ENCODE measurements at places on chromosomes 4 and X. TPM values are rescaled to one million over a fixed set of nuclear protein-coding genes. Genes with fewer than 3 reads are reported as not detected.

SSX1 gene
- not detected for total RNA-seq

HELT gene
- not detected for total RNA-seq

MAGEC3 gene
- not detected for total RNA-seq

STARD8 gene
- 16.0 TPM for total RNA-seq

SRPX2 gene
- total RNA-seq, result 25.0 TPM

APLN gene
- total RNA-seq, result 2.2 TPM

GAGE12F gene
- total RNA-seq, result not detected

KDR gene
- 22.9 TPM for total RNA-seq

CT47C1 gene
- not detected for total RNA-seq

ASMT gene
- total RNA-seq, result 37.5 TPM

SOD3 gene
- total RNA-seq, result 893 TPM

CCKAR gene
- total RNA-seq, result not detected

NUP62CL gene
- not detected for total RNA-seq

- DNase-seq, result no peak
Measured at GRCh38 chr4:153988492-153989363, 199.8 kb upstream of the SFRP2 start.

DNA sequence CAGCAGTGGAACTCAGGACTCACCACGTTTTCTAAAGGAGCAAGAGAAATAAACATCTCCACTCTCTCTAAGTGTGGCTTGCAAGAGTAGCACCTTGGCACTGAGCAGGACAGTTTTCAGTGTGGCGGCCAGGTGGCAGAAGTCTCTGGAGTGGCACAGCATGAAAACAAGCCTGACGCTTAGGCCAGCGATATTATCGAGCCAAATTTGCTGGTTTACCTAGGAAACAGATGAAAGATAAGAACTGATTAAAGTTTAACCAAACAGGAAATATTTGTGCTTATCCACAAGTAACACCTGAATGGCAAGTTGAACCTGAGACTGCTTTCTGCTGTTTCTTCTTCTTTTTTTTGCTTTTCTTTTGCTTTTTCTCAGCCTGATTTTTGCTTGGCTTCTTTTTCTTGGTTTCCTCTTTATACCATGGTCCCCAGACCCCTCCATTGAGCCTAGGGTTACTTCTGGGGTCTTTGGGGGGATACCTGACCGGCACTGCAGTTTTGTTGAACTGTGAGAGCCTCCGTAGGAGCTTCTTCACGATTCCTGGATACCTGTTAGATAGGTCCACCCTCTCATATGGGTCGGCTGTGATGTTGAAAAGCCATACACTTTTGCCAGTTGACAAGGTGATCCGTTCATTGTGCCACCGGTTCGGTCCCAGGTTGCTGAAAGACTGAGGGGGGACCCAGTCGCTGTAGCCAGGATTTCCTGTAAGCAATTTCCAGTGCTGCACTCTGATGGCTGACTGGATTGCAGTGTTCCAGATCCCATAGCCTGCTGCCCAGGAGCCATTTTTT, 77.3 kb downstream of the ARSJ start:
- DNase-seq, result no peak

DNA sequence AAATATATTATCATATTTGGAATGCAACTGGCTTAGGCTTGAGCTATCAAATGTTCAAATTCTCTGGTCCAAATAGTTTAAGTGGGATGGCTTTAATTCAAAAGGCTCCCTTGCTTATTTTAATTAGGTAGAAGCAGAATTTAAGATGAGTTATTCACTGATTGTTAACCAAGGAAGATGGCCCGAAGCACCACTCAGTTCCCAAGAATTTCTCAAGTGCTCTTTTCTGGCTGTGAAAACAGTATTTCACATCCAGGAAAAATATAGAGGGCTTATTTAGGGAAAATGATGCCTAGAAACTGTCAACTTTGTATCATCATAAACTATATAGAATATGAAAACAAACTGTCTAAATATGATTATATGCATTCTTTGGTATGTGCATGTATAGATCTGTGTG, 246.5 kb upstream of the SFRP2 start:
- no peak for DNase-seq

DNA sequence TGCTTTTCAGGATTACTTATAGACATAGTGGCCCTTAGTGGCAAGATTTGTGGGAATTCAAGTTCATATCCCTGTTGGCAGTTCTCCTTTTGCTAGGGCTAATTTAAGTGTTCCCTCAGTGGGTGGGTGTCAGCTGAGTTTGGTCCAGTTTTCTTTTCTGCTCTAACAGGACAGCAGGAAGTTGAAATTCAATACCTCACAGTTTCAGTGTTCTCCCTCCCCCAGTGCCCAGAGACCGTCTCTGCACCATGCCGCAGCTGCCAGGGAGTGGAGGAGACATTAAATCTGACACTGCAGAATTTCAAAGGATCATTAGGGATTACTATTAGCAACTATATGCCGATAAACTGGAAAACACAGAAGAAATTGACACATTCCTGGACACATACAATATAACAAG, 50.7 kb downstream of the UBE2NL start:
- DNase-seq, result no peak

DNA sequence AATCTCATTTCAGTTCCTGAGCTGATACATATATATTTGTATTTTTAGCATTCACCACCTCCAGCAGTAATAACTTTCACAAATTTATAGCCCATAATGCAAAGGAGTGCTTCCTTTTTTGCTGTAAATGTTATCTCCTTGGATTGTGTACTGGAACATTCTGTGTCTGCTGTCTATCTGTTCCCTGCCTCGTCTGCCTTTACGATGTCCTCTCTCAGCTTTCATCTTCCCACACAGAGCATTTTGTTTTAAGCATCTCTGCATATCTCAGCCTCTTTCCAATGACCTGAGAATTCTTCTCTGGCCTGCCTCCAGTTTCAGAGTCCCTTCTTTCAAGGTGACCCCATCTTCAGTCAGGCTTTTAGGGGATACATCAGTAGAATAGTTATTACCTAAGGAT, 43.1 kb downstream of the GYG2 start:
- DNase-seq, result no peak

DNA sequence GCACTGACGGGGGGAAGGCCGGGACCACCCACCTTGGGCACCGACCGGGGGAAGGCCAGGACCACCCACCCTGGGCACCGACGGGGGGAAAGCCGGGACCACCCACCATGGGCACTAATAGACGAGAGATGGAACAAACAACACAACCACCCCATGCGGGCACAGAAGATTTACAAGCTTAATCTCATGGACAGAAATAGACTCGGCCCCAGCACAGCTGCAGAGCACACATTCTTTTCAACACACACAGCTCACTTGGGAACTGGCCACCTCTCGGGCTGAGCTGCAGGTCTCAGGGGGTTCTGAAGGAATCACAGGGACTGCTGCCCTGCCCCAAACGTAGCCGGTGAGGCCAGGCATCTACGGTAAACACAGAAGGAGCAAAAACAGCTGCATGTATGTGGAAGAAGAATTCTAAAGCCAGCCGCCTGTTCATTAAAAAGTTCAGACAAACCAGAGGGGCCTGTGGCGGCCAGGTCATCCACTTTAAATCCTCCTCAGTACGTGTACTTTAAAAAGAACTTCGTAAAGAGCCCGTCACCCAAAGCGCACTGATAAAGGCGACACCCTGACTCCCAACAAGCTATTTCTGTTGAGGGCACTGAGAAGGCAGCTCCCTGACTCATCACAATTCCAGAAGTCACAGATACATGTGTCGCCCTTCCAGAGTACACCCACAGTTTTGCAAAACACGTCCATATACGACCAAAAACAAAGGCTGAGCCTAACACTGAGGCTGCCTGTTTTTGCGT, 17.7 kb downstream of the PPP2R3B start:
- no peak for DNase-seq

- no peak for DNase-seq
Measured at GRCh38 chr4:82099928-82100579, 273.7 kb downstream of the HNRNPD start.

DNA sequence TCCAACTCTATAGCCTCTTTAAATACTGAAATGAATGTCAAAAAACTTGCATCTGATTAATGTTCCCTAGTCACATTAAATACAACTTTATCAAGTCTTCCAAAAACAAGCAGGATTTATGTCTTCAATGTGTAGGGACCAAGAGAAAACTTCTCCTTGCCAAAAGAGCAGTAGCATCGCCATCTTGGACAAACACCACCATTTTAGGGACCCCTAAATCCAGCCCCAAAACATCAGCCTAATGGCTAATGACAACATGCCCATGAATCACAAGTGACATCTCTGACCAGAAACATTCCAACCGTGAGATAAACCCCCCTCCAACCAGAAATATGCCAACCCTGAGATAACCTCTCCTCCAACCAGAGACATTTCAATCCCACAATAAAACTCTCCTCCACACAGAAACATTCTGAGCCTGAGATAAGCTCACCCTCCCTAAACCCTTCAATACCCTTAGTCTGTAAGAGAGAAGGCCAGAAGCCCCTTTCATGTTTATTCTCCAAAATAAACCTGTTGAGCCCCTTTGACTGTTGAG, 697.4 kb downstream of the TRAM1L1 start:
- DNase-seq, result no peak

DNA sequence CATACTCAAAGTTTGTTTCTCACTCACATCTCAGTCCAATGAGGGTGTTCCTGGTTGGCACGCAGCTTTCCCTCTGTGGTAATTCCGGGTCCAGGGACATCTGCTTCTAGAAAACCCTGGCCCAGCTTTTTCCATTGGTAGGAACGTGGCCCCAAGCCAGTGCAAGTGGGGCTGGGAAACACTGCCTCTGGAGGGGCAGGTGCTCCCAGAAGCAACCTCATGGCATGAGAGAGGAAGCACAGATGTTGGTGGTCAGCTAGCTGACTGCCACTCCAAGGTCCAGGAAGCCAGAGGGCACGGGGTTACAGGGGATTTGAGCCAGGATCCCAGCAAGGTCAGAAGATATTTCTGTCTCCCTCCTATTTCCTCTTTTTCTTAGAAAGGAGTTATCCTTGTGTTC, 47.5 kb downstream of the DCTD start:
- DNase-seq, result no peak

GRCh38 chrX:44314259-44314734, 29.2 kb downstream of the EFHC2 start:
- DNase-seq, result no peak

GRCh38 chrX:103656617-103657016, 27.8 kb downstream of the TCEAL1 start:
- DNase-seq, result no peak

DNA sequence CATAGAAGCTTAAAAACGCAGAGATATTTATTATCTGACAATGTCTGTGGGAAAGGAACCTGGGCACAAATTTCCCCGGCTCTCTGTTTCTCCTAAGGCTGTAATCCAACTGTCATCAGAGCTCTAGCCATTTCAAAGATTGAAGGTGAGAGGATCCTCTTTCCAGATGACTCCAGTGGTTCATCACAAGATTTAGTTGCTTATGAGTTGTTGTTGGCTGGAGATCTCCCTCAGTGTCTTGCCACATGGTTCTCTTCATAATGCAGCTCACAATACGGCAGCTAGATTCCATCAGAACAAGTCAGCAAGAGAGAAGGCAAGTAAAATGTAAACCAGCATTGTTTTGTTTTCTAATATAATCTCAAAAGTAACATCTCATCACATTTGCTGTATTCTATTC, 369.4 kb downstream of the GASK1B start:
- DNase-seq, result no peak

GRCh38 chr4:9845791-9846493, 64.5 kb downstream of the DRD5 start:
- DNase-seq, result no peak

DNA sequence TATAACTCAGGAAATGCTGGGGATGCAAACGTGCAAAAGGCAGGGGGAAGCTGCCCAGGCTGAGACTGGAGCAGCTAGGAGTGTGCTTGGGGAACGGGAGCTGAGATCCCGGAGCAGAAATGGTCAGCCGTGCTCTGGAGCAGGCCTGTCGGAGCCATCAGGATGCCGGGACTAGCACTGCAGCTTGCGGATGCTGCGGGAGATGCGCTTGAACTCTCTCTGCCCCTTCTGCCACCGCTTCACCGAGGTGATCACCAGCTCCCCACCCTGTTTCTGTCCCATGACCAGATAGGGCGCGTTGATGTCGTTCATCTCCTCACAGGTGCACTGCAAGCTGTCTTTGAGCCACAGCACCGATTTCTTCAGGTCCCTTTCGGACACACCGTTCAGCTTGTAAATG, 7.6 kb downstream of the SFRP2 start:
- DNase-seq, result no peak

GRCh38 chr4:26496207-26496783, 6.0 kb upstream of the CCKAR start:
- no peak for DNase-seq

- no peak for DNase-seq
Measured at GRCh38 chr4:126718136-126718535, 914.6 kb upstream of the INTU start.

- no peak for DNase-seq
Measured at GRCh38 chr4:124152132-124152531, 560.4 kb downstream of the ANKRD50 start.

DNA sequence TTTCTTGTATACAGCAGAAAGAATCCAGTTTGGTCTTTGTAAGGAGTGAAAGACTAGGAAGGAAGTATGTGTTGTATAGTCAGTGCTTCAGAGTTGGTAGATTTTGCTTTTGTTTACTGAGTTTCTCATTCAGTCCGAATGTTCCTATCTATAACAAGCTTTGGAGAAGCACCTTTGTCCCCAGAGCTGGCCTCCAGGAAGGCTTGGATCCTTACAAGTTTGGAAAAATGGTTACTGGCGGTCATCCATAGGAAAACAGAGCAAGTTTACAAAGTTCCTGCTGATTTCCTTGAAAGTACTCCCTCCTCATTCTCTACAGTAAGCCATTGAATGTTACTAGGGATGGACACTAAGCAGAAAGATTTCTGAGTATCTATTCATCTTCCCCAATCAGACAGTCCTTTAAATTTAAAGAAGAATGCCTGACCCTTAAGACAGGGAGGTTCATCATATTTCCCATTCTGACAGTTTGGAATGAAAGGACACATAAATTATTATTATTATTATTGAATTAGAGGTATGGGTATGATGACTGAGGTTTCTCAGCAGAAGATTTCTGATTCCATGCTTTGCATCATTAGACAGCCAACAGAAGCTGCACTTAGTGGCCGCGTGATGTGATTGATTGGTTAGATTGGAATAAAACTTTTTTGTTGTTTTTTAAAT, 35.8 kb downstream of the FAT4 start:
- no peak for DNase-seq

- no peak for DNase-seq
Measured at GRCh38 chr4:55613621-55614020, 21.6 kb upstream of the PDCL2 start.

DNA sequence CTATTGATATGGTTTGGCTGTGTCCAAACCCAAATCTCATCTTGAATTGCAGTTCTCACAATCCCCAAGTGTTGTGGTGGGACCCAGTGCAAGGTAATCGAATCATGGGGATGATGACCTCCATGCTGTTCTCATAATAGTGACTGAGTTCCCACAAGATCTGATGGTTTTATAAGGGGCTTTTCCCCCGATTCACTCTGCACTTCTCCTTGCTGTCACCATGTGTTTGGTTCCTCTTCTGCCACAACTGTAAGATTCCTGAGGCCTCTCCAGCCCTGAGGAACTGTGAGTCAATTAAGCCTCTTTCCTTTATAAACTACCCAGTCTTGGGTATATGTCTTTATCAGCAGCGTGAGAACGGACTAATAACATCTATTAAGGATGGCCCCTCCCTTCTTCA, 68.8 kb downstream of the FBXW7 start:
- no peak for DNase-seq

GRCh38 chr4:128635955-128636560, 173.4 kb upstream of the JADE1 start:
- no peak for DNase-seq

All from ascending aorta (tissue), 2 donors.